NCI-H187 treated with DMSO at 0.1 percent for 48 hours (cell line): ENCODE measurements at places on chromosomes 11 and 22.

- DNase-seq, result no peak
Measured at GRCh38 chr11:65559951-65560537, 1.9 kb upstream of the LTBP3 start.

DNA sequence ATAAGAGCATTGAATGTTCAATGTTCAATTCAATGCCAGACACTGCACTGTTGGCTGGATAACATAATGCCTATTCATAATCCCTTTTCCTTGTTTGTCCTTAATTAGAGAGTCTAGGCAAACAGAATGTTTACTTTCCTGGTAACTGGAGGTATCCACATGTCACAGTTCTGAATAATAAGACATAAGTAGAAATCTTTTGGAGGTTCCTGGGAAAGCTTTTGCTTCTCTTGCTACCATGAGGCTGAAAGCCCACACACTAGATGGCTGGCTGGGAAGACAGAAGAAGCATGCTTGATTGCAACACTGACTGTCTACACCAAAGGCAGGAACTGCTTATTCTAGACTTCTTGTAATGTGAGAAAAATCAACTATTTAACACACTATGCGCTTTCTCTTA, 79.5 kb downstream of the GAB2 start:
- DNase-seq, result no peak

GRCh38 chr11:45089676-45090499, 56.6 kb upstream of the PRDM11 start:
- no peak for DNase-seq

GRCh38 chr11:34407121-34407813, 31.5 kb upstream of the CAT start:
- DNase-seq, result no peak
